ENCODE measurements at places on chromosomes 3 and 15. TPM values are rescaled to one million over a fixed set of nuclear protein-coding genes. Genes with fewer than 3 reads are reported as not detected.
A peak's percentile ranks its signal among the peaks of the same experiment; 100 is the strongest.

DNA sequence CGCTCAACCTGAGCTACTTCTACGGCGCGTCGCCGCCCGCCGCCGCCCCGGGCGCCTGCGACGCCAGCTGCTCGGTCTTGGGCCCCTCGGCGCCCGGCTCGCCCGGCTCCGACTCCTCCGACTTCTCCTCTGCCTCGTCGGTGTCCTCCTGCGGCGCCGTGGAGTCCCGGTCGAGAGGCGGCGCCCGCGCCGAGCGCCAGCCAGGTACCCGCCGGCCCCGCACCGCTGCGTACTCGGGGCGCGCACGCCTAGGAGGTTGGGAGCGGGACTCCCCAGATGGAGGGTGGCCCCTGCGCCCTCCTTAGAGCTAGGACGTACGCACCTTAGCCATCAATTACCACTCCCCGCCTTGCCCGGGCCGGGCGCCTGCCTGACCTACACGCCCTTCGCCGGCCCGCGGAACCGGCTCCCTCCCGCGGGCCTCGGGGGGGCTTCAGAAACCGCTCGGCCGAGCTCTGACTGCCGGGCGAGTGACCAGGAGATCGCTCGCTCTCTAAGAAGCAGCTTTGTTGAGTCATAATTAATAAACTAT is 466 bp downstream of the NFKBIZ start:
- peak overlapping the region; percentile 94 for H3K4me3 ChIP-seq
- no peaks in the 10 kb centered on the region for H3K27me3 ChIP-seq
- peak overlapping the region; percentile 97 for H3K27ac ChIP-seq
- H3K36me3 ChIP-seq, result peaks cover 62% of the 10 kb centered on the region
- peaks cover 48% of the 10 kb centered on the region for H3K4me1 ChIP-seq

- DNase-seq, result no peak
- H3K27ac ChIP-seq, result no peak overlapping the region
- peaks cover 34% of the 10 kb centered on the region for H3K4me1 ChIP-seq
- no peaks in the 10 kb centered on the region for H3K36me3 ChIP-seq
Observed at GRCh38 chr3:149243540-149243939, 21.9 kb upstream of the CP start.

GRCh38 chr3:73546961-73547360 is 77.8 kb downstream of the PDZRN3 start:
- H3K27me3 ChIP-seq, result no peaks in the 10 kb centered on the region
- H3K4me3 ChIP-seq, result no peak overlapping the region
- H3K4me1 ChIP-seq, result no peaks in the 10 kb centered on the region

DNA sequence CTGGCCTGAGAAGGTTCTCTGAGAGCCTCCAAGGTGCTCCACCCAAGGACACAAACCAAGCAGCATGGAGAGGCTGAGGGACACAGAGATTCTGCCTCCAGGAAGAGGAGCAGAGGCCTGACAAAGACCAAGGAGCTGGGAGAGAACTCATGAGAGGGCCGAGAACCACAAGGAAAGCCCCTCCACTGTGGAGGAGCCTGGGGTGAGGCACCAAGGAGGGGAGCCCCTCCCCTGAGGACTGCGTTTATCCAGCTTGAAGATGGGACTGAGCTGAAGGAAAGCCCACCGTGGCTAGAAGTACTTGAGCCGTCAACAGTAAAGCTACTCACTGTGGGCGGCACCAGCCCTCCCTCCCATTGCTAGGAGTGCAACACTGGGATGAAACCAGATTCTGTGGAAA is 63.1 kb upstream of the MEF2A start:
- H3K4me3 ChIP-seq, result no peak overlapping the region
- H3K27ac ChIP-seq, result peak overlapping the region; percentile 75
- DNase-seq, result no peak

- no peak overlapping the region for H3K4me3 ChIP-seq
- H3K36me3 ChIP-seq, result no peaks in the 10 kb centered on the region
- DNase-seq, result no peak
- peaks cover 11% of the 10 kb centered on the region for H3K27me3 ChIP-seq
Observed at GRCh38 chr3:42507761-42508335, 5.4 kb downstream of the VIPR1 start.

DNA sequence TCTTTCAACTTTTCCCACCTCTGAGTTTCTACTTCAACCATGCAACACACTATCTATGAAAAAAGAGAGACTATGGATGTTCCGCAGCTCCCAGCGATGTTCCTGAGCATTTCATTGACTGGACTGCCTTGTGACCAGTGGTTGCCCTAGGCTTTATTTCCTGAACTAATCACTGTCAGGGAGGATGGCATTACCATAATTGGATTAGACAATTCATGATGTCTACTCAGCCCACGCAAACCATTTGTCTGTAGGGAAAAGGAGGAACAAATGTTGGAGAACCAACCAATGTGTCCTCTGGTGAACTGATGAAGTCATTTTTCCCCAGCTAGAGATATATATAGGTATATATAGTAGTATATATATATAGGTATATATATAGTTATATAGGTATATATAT is 229.3 kb upstream of the MCTP2 start:
- no peak overlapping the region for H3K4me3 ChIP-seq
- DNase-seq, result no peak
- H3K4me1 ChIP-seq, result no peaks in the 10 kb centered on the region
- H3K36me3 ChIP-seq, result no peaks in the 10 kb centered on the region
- H3K27ac ChIP-seq, result no peak overlapping the region

DNA sequence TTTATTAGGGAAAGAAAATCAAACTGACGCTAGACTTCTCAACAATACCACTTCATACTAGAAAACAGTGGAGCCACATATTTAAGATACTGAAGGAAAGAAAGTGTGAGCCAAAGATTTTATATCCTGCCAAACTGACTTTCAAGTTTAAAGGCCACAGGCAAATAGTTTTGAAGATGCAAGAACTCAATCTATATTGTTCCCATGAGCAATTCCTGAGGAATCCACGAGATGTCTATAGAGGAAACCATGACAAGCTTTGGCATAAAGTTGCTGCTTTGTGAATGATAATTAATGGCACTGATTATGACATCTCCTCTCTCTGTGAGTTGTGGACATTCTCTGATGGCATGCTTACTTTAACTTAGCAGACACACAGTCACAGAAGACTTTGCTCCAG is 276.1 kb upstream of the GOLGA6L4 start:
- H3K4me3 ChIP-seq, result no peak overlapping the region
- no peaks in the 10 kb centered on the region for H3K4me1 ChIP-seq
- H3K36me3 ChIP-seq, result no peaks in the 10 kb centered on the region
- DNase-seq, result no peak
- H3K27me3 ChIP-seq, result peaks cover 14% of the 10 kb centered on the region

GRCh38 chr15:80183886-80184285 is 31.1 kb downstream of the FAH start:
- no peaks in the 10 kb centered on the region for H3K27me3 ChIP-seq
- no peak overlapping the region for H3K4me3 ChIP-seq
- no peak for DNase-seq

DNA sequence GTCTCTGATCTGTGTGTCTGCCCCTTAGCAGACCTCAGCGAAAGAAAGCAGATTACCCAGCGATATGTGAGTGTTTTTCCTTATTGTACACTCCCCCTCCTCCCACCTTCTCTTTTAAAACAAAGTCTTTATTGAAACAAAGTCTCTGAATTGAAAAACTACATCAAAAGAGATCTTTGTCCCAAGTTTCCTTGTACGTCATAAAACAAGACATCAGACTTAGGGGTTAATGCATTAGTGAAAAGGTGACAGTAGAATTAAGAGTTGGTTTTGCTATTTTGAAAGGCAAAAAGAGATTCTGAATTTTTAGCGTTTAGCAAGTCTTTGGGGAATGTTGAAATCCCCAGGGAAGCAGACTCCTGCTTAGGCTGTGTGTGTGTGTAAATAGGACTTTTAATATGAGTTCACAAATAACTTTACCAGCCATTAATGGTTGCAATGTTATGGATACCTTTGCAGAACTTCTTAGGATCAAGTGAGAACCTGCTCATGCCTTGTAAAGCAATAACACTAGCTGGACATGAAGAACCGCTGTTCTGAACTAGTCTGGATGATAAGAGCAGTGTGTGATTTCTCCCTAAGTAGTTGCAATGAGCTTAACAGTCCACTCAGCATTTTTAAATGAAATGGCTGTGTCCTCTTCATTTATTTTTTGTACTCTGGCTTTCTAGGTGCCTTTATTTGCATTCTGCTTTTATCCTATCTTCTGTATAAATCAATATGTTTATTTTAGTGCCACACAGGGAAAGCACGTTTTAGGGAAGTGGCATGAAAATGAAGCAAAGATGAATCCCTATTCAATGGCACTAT is 136.6 kb downstream of the MCTP2 start:
- peaks cover 13% of the 10 kb centered on the region for H3K4me1 ChIP-seq
- H3K27ac ChIP-seq, result no peak overlapping the region
- no peaks in the 10 kb centered on the region for H3K27me3 ChIP-seq
- DNase-seq, result no peak
- peaks cover 70% of the 10 kb centered on the region for H3K36me3 ChIP-seq

DNA sequence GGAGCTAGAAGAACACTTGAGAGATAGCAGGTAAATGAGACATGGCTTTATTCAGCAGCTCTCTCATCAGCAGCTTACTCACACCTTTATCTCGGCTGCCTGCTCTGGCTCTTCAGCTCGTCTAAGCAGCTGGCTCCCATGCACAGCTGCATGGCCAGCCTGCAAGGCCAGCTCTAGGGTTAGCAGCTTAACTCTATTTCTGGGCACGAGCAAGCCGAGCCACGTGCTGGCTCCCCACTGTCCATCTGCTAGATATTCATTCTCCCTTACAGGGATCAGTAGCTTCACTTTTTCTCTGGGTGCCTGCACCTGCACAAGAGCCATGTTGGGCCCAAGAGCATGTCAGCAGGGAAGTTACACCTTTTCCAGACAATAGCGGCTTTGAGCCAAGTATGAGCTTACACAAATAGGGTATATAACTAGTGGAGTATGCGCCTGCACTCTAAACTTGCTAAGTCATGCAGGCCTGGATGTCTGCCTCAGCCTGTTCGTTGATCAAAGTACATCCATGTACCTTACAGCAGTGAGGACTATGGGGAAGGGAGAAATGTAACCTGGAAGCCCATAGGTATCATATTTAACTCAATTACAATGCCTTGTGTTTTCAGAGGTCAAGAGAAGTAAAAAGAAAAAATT is 174.9 kb upstream of the SNTN start:
- H3K27me3 ChIP-seq, result no peaks in the 10 kb centered on the region
- no peak for DNase-seq
- no peak overlapping the region for H3K27ac ChIP-seq
- H3K4me3 ChIP-seq, result no peak overlapping the region
- no peaks in the 10 kb centered on the region for H3K36me3 ChIP-seq

DNA sequence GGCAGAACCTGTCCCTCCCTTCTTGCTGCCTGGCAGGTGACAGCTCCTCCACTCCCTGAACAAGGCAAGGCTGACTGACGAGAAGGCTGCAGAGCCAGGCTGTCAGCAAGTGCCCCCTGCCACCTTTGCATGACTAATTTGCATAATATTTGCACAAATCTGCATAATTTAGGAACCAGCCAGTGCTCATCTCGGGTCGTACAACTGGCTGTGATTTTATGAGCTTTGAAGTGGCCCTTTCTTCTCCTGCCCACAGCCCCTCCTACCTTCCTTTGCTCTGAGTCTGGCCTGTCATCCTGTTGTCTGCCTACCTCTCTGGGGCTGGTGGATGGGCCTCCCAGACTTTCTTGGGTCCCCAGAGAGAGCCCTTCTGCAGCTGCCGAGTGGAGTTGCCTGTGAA is 58.9 kb downstream of the LINGO1 start:
- no peak overlapping the region for H3K4me3 ChIP-seq
- DNase-seq, result no peak
- H3K27me3 ChIP-seq, result peaks cover 3% of the 10 kb centered on the region
- no peaks in the 10 kb centered on the region for H3K36me3 ChIP-seq

DNA sequence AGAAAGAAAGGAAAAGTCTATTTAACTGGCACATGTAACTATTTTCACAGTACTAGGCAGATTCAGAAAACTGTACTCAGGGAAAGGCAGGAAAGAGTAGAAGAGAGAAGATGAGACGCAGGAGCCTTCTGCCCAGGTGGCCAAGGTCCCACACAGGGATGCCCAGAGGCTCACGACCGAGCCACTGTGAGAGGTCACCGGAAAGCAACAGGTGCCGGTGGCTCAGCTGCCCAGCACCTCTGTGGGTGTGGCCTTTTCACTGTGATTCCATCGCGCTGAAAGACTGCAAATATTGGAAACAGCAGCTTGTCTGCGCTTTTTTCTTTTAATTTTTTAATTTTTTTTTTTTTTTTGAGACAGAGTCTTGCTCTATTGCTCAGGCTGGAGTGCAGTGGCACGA is 226.8 kb downstream of the OCA2 start:
- no peak for DNase-seq
- H3K4me3 ChIP-seq, result no peak overlapping the region
- H3K36me3 ChIP-seq, result no peaks in the 10 kb centered on the region
- no peaks in the 10 kb centered on the region for H3K4me1 ChIP-seq

- no peak overlapping the region for H3K27ac ChIP-seq
- no peaks in the 10 kb centered on the region for H3K36me3 ChIP-seq
- no peak overlapping the region for H3K4me3 ChIP-seq
- H3K4me1 ChIP-seq, result no peaks in the 10 kb centered on the region
Observed at GRCh38 chr3:21781355-21781754, 30.3 kb upstream of the ZNF385D start.

GRCh38 chr3:72384602-72385001 is 463.6 kb downstream of the SHQ1 start:
- peaks cover 25% of the 10 kb centered on the region for H3K36me3 ChIP-seq
- H3K4me1 ChIP-seq, result peaks cover 82% of the 10 kb centered on the region
- no peak overlapping the region for H3K4me3 ChIP-seq
- H3K27ac ChIP-seq, result peak overlapping the region; percentile 26
- H3K27me3 ChIP-seq, result no peaks in the 10 kb centered on the region

DNA sequence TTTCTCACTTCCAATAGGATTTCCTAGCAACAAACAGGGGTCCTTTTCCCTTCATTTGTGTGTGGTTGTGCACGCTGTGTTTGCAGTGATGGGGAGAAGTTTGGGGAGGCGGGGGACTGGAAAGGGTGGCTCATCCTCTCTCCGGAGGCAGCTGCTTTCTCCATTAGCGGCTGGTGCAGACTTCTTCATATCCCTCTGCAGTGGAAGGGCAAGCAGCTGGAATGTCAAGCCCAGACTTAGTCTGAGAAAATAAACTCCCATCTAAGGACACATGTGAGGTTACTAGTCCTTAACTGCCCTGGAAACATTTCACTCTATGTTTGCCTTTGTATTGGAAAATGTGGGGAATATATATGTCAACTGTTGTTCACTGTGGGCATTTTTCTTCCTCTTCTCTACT is 467.0 kb upstream of the RASGRP1 start:
- peaks cover 3% of the 10 kb centered on the region for H3K27me3 ChIP-seq
- H3K27ac ChIP-seq, result no peak overlapping the region
- DNase-seq, result no peak
- no peak overlapping the region for H3K4me3 ChIP-seq

AP4E1 gene
- 16.7 TPM for total RNA-seq

ABHD6 gene
- 28.2 TPM for total RNA-seq

GNB4 gene
- total RNA-seq, result 13.9 TPM

SSUH2 gene
- total RNA-seq, result 0.18 TPM

CTXND1 gene
- not detected for total RNA-seq

ANP32A gene
- 259 TPM for total RNA-seq

IQCF2 gene
- not detected for total RNA-seq

CCDC191 gene
- total RNA-seq, result 0.68 TPM

Measured in activated T-helper 2 cell treated with anti-CD3 and anti-CD28 coated beads, Interferon-gamma antibody, Interleukin-2, Interleukin-4, amounts not matched to agents 10 μg/mL and 5 μg/mL and 100 μg/mL, durations not matched to agents 14 hours and 24 hours and 36 hours (primary cell).